Kidney epithelial cell (primary cell): ENCODE measurements at places on chromosomes 2 and 18. TPM values are rescaled to one million over a fixed set of nuclear protein-coding genes. Genes with fewer than 3 reads are reported as not detected.

DNA sequence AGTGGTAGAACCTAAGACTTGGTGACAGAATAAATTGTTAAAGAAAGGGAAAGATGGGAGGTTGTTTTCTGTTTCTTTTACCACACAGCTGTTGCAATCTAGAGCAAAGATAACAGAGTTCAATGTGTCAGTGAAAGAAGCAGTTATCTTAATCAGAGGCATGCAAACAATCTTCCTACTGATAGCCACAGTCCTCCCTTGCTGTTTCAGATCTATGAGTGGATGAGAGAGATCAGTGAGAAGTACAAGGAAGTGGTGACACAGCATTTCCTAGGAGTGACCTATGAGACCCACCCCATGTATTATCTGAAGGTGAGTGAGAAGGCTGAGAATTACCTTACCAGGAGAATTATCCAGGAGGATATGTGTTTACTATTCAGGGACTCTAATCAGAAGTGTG, 15.9 kb downstream of the CPO start:
- DNase-seq, result no peak

- no peak for DNase-seq
These were observed 38.7 kb downstream of the DCDC2C start for GRCh38 chr2:3741867-3742602.

The C2orf80 gene
- total RNA-seq, result not detected in 2 replicates

- no peak for DNase-seq
These were observed 99.5 kb downstream of the MRO start for GRCh38 chr18:50720325-50720674.

The FBLN7 gene
- 0.14 and 1.0 TPM in 2 replicates for total RNA-seq

- no peak for DNase-seq
These were observed 691 bp downstream of the BIRC6 start for GRCh38 chr2:32357318-32358110.

The RTP5 gene
- total RNA-seq, result not detected in 2 replicates

DNA sequence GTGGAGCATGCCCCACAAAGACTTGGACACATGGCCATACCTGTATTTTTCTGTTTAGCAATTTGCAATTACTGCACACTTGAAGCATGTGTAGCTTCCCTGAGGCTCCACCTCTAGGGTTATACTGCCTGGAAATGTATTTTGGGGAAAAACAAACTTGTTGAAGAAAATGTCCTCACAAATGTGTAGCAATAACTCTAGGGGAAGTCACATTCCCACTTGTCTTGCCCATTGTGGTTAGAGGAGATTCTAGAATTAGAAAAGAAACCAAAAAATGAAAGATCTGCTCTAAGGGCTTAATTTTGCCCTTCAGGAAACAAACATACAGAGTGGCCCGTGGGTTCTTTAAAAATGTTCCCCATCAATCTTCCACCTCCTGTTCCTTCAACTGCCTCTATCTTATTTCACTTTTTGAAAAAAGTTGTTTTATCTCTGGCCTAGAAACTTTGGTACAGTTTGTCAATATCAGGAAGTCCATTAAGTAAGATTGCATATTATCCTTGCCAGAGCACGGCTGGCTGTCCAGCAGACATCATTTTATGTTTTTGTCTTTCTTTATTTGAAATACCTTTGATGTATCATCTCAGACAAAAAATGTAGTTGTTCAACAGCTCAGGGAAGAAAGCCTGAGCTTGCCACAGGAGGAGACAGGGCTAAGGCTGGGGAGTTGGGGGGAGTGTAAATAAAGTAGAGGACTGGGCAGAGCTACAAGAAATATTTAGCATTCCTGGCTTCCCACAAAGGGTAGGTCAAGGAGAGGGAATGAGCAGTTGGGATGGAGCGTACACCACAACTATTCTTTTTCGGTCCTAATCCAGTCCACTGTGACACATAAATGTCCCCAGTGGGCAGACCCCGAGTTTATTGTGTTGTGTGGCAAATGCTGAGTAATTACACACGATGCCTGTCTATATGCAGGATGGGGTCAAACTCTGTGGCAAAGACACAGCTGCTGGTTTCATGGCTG, 96.8 kb upstream of the CDC42EP3 start:
- DNase-seq, result peak; percentile 71

GRCh38 chr2:201622306-201622970, 20.9 kb downstream of the TMEM237 start:
- DNase-seq, result no peak

GRCh38 chr2:234827096-234827860, 124.5 kb upstream of the SH3BP4 start:
- DNase-seq, result no peak

DNA sequence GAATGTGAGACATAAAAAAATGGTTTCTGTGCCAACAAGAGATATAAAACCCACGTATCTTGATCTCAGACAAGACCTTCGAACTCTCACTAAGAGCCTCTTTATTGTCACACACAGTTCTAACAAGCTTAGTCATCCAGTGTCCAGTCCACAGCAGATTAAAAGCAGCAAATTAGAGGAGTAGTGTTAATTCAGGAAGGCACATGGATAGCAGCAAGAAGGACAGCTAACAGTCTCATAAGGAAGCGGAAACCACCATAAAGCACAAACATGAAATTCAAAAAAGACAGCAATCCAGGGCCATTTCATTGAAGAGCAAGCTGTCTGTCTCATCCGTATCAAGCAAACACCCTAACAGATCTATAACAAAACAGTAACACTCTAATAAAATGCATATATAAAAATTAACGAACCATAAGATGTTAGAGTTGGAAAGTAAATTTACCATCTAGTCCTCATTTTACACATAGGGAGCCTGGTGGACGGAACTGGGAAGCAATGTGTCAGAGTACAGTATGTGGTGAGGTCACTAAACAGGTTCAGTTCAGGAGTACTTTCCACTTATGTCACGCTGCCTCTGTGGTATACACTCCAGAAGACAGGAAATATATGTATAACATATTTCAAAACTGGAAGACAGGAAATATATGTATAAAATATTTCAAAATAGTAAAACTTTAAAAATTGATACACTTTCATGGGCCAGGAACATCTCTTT, 18.3 kb downstream of the AAK1 start:
- no peak for DNase-seq

GRCh38 chr2:207867905-207868304, 98.2 kb upstream of the FZD5 start:
- no peak for DNase-seq

DNA sequence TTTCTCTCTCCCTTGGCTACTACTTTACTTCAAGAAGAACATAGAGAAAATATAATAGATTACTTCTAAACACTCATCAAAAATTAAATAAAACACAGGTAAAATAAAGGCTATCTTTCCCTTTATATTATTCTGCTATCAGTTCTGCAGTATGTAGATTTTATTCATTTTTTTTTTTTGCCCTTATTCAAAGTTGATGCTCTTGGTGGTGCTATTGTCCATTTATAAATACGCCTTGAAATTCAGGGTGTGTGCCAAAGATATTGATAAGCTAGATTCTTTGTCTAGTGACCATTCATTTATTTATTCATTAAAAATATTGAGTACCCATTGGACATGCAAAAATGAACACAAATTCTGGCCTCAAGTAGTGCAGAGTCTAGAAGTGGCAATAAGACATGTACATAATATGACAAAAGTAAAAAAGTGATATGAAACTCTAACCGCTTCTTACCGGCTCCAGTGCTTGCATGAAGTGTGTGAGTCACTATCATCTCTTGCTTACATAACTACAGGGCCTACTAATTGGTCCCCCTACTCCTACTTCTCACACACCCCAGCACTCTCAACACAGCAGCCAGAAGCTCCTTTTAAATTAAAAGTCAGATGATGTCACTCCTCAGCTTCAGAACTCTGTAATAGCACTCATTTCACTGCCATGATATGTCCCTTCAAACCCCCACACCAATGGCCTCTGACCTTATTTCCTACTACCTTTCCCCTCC, 208.3 kb upstream of the FANCL start:
- DNase-seq, result no peak

The RTN4 gene
- 355 and 382 TPM in 2 replicates for total RNA-seq

DNA sequence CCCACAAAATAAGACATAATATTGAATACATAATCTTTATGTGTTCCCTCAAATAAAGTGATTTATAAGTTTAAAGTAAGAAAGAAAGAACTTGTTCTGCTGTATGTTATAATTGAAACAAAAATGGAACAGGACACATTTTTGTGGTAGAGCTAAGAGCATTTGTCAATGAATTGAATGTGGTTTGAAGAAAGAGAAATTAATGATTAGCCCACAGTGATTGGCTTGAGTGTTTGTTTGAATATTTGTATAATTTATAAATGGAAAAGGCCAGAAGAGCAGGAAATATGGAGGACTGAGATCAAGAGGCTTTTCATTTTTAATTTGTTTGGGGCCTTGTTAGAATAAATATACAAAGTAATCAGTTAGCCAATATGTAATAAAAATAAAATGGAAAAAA, 395.1 kb upstream of the CDH19 start:
- DNase-seq, result no peak

DNA sequence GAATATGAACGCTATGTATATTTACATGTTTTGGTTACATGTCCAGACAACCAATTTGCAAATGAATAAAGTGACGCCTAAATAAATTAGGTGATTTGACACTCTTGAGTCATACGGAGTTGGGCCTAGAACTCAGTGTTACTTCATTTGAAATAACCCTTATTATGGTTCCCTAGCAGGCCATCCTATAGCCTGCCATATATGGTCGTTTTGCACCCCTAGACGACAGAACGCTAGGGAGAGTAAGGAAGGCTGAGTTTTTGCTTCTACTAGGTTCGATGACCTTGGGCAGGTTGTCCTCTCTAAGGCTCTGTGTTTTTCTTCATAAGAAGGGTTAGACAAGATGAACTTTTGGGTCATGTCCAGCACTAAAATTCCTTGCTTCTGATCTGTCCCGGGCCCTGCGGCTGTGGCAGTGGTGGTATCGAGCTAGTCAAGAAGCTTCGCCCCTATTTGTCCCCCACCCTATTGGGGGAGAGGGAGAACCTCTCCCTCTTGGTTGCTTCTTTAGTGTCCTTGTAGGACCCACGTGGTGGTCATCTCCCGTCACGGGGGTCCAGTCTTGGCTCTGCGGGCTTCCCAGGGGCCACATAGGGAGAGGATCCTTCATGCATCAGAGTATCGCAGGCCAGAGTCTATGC, 574 bp upstream of the EML4 start:
- no peak for DNase-seq

The NGEF gene
- 2.5 and 3.6 TPM in 2 replicates for total RNA-seq

- peak; percentile 82 for DNase-seq
These were observed 139.5 kb upstream of the LRATD1 start for GRCh38 chr2:14492920-14493503.

DNA sequence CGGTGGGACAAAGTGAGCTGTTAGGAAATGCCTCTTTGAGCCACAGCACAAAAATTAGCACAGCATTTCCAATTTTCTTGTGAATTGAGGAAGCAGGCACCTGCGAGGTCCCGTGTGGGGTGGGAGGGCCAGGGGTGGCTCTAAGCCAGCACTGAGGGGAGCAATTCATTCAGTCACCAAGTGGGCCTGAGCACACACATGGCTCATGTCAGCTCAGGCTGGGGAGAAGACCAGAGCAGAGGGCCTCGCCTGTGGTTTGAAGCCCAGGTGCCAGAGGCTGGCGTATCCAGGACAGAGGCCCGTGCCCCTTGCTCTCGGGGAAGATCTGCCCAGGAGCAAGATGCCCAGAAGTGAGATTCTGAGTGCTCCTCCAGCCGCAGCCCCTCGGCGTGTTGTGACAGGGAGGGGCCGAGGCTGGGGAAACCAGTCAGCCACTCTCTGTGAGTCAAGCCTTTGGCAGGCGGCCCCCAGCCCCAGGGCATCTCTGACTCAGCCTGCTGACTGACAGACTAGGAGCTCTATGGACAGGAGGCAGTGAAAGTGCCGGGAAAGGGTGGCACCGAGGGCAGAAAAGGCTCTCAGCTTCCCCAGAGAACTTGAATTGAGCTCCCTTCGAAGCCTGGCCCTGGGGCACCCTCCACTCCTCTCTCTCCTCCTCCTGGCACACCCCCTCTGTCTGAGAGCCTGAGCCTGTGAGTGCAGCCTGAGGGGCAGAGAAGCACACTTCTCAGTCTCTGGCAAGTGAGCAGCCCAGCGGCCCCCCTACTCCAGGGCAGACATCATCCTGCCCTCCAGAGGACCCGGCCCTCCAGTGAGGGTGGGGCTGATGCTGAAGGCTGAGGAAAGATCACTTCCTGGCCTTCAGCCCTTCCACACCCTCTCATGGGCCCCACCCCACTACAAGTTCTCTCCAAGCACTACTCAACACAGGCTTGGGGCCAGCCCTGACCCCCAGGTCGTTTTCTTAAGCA, 32.3 kb downstream of the CYP26B1 start:
- peak; percentile 74 for DNase-seq

DNA sequence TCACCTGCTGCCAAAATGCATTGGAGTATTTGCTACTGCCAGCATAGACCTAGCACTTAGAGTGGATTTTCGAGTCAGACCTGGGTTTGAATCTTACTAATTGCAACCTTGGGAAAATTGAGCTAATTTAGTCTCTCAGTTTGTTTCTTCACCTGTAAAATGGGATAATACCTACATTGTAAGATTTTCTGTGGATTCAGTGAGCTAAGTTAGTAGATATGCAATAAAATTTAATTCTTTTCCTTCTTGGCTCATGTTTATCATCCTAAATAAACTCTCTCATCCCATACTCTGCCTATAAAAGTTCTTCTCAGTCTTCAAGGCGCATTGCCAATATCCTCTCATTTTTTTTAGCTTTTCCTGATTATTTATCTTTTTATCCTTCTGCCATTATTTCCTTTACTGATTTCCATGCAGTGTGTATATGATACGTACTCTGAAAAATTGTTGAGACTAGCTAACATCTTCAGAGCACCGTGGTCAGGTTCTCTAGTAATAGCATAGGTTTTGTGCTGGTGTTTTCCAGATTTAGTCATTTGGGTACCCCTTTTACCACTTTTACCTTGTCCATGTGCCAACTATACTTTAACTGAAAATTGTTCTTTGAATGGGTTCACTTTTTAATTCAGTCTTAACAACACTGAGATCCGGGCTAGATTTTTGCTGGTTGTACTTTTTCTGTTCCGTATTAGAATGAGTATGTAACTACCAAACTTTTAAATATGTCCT, 7.3 kb downstream of the CEP192 start:
- no peak for DNase-seq

- DNase-seq, result no peak
These were observed 99.4 kb upstream of the RASGRP3 start for GRCh38 chr2:33377048-33377447.

- no peak for DNase-seq
These were observed 13.1 kb upstream of the TNS1 start for GRCh38 chr2:218015586-218016521.

DNA sequence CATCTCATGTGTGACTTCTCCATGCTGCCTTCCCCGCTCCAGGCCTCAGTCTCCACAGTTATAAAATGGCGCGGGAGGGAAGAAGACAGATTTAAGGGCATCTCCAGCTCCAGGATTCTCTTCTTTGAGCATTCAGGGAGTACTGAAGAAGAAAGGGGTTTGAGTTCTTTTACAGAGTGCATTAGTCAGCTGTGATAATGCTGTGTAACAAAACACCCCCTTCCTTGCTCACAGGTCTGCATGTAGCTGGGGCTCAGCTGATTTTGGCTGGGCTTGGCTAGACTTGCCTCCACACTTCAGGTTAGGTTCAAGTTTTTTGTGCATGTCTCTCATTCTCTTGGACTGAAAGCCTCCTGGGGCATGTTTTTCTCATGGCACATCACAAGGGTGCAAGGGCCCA, 8.0 kb upstream of the SLC66A3 start:
- no peak for DNase-seq

GRCh38 chr2:149156971-149157740, 118.7 kb downstream of the LYPD6B start:
- DNase-seq, result no peak
